ENCODE measurements at places on chromosomes 1 and 21. TPM values are rescaled to one million over a fixed set of nuclear protein-coding genes. Genes with fewer than 3 reads are reported as not detected.

Gene RAP1GAP
- 0.92 TPM for total RNA-seq

Gene TLR5
- 20.2 TPM for total RNA-seq

Gene OR6K2
- total RNA-seq, result not detected

Gene CFHR4
- total RNA-seq, result not detected

- H3K36me3 ChIP-seq, result no peaks in the 10 kb centered on the region
- no peak for DNase-seq
- peak overlapping the region; percentile 42 for H3K27ac ChIP-seq
- H3K27me3 ChIP-seq, result no peaks in the 10 kb centered on the region
- H3K4me3 ChIP-seq, result peak overlapping the region; percentile 70
- peaks cover 2% of the 10 kb centered on the region for H3K4me1 ChIP-seq
Measured at GRCh38 chr1:46532498-46533178, 18.8 kb downstream of the KNCN start.

DNA sequence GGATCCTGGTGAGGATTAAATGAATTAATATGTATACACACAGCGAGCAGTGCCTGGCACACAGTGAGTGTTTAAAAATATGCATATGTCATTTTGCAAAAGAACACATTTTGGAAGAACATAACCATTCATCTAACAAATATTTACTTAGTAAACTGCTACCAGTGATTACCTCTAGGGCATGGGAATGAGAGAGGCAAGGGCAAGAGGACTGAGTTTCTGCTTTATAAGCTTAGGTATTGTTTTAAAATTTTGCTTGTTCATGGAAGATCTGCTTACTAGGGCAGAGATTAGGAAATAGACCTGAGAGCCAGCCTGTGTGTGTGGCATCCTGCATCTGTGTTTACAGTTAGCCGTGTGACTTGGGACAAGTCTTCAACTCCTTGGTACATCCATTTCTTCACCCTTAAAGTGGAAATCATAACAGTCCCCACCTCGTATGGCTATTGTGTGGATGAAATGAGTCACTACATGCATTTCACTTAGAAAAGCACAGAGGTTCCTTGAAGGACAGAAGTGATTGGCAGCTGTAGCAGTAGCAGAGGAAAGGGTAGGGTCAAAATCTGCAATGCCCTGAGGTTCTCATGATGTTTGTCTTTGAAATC is 198.5 kb upstream of the FMN2 start:
- no peaks in the 10 kb centered on the region for H3K27me3 ChIP-seq
- H3K27ac ChIP-seq, result no peak overlapping the region
- no peaks in the 10 kb centered on the region for H3K36me3 ChIP-seq
- DNase-seq, result no peak

- DNase-seq, result no peak
- H3K27ac ChIP-seq, result no peak overlapping the region
- H3K4me3 ChIP-seq, result no peak overlapping the region
- H3K27me3 ChIP-seq, result no peaks in the 10 kb centered on the region
Measured at GRCh38 chr1:205274041-205274691, 46.4 kb downstream of the TMCC2 start.

GRCh38 chr21:8989261-8989711 is 1532.1 kb upstream of the TPTE start:
- no peak overlapping the region for H3K4me3 ChIP-seq
- H3K4me1 ChIP-seq, result no peaks in the 10 kb centered on the region
- no peaks in the 10 kb centered on the region for H3K36me3 ChIP-seq
- no peak overlapping the region for H3K27ac ChIP-seq
- DNase-seq, result no peak

DNA sequence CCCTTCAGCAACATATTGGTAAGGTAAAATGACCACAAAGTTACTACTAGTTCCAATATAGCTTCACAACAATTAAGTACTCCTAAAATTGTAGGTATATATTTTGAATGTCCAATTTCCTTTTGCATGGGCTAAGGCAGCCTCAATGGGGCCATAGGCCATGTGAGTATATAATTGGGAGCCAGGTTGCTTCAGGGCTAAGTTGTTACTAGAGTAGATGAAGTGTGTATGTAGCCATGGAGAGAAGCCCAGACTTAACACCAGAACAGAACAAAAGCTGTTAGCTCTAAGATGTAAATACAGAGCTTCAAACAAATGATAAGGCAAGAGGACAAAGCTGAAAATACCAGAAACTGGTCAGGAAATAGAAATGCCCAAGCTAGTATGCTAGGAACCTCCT is 16.2 kb downstream of the ITGB3BP start:
- no peak for DNase-seq
- H3K27me3 ChIP-seq, result no peaks in the 10 kb centered on the region
- H3K4me1 ChIP-seq, result no peaks in the 10 kb centered on the region
- peaks cover 11% of the 10 kb centered on the region for H3K36me3 ChIP-seq

GRCh38 chr1:117171900-117172511 is 38.7 kb downstream of the VTCN1 start:
- H3K4me1 ChIP-seq, result no peaks in the 10 kb centered on the region
- H3K27me3 ChIP-seq, result no peaks in the 10 kb centered on the region
- H3K4me3 ChIP-seq, result no peak overlapping the region
- no peaks in the 10 kb centered on the region for H3K36me3 ChIP-seq
- no peak for DNase-seq
- no peak overlapping the region for H3K27ac ChIP-seq

Data from thoracic aorta (tissue), 2 donors.